Activated naive CD8-positive, alpha-beta T cell treated with anti-CD3 and anti-CD28 coated beads for 36 hours (primary cell): ENCODE measurements at places on chromosomes 2 and 18.

DNA sequence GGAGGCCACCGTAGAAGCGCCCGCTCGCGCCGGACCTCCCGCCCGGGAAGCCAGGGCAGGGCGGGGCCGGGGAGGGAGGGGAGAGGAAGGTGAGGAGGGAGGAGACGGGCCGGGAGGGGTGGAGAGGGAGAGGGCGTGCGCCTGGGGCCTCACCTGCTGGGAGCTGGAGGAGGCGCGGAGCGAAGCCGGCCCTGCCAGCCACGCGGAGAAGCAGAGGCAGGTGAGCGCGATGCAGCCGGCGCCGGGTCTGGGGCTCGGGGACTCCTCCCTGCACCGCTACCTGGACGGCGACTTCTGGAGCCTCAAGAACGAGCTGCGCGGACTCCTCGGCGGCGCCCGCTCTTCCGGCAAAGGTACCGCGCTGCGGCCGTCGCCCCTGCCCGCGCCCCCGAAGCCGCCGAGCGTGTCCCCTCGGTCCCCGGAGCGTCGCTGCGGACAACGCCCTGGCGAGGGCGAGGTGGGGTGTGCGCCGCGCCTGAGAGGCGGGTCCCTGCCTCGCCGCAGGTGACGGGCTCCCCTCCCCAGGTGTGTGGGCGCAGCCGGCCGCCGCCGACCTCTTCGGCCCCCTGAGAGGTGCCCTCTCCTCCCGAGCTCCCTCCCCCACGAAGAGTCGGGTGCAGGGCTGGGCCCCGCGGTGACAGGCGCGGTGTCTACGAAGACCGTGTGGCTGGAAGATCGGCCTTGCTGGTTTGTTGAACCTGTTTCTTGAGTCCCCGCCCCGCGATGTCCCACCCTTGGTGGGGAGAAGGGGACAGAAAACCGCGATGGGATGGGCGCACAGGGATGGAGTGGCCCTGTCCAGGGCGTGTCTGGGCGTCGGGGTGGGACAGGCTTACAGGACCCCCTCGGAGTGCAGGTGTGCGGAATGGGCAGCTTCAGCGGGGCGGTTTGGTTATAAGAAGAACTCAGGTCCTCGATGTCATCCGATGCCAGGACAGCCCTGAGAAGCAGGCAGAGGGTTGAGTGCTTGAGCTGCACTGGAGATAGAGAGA lies at the start of gene ACOXL:
Gene ACOXL, plus strand, starts transcription at position 152 of the 992 bp plus-strand sequence. CDS start 35,817 bp downstream, outside the sequence.
- peak; percentile 25 for DNase-seq

DNA sequence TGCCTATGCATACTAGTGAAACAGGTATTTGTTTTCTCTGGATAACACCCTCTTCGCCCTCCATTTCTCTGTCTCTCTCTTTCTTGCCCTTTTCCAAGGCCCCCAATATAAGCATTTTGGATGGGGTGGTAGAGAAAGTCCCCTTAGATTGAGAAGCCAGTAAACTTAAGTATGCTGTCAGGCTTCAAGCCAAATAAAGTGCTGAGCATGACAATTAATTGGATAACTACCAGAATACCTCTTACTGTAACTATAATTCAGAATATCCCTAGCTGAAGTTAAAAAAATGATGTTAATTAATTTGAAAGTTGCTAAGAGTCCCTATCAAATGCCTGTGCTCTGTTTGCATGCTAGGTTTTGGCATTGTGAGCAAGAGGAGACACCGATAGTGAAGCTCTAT lies 324.8 kb downstream of the PARD3B start:
- no peak for DNase-seq

- DNase-seq: no peak
Observed at GRCh38 chr2:196113061-196113974, 44.7 kb upstream of the DNAH7 start.

DNA sequence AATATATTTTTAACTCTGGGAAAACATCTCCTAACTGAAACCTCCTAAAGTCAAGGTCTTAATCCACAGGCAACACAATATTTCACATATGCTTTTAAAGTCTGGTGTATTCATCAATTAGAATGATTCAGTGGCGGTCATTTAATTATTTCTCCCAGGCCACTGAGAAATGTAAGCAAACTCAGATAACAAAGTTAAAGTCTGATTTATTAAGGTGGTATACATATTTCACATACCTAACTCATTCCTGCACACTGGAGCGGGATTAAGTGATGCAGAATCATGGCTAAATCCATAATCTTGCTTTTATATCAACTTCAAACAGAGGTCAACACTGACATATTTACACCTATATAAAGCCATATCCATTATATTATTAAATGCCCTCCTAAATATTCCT lies 43.7 kb downstream of the FRZB start:
- no peak for DNase-seq

- no peak for DNase-seq
Observed at GRCh38 chr2:144240656-144241339, 279.1 kb downstream of the ZEB2 start.

DNA sequence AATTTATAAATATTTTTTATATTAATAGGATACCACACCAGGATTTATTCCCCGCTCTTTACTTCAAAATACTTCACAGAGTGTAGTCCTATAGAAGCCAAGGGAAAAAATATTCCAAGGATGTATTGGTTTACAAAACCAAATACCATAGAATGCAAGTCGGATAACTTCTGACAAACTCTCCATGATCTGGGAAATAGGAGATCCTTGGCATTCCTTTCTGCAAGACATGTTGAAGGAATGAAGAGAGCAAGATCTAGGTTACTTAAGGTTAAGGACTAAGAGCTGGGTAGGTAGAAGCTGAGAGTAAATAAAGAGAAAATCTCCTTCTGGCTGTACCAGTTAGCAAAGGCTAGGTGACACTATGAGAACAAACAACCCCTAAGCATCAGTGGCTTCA lies 141.2 kb downstream of the LRATD1 start:
- DNase-seq: no peak

DNA sequence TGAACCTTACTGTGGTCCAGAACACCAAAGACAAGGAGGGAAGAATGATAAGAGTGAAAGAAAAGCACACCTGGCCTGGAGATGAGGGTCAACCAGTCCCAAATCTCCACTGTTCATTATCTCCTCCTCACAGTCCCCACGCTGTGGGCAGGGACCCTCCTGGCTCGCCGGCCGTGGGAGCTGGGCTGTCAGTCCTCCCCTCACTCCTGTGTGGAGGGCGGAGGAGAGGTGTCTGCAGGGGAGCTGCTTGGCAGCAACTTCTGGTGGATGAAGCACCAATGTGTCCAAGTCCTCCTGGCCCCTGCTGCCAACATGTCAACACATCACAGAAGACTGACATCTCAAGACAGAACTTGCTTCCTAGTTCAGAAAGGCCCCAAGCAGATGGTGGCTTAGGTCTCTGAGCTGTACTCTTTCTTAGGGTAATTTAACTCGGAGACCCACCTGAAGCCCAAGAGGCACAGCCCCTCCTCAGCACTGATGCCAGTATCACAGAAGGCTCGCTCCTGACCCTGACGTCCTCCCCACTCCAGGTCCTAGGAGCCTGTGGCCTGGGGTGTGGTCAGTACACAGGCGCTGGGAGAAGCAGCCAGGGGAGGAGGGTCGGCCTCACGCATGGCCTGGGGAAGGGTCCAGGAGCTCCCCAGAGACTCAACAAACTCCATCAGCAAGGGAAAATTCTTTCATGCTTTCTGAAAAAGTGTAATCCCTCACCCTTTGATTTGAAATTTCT lies 54.5 kb downstream of the PARD6G start:
- no peak for DNase-seq

- DNase-seq: no peak
Observed at GRCh38 chr2:127426501-127427354, 8.5 kb downstream of the PROC start.

- no peak for DNase-seq
Observed at GRCh38 chr2:203648273-203648672, 58.2 kb upstream of the CD28 start.

DNA sequence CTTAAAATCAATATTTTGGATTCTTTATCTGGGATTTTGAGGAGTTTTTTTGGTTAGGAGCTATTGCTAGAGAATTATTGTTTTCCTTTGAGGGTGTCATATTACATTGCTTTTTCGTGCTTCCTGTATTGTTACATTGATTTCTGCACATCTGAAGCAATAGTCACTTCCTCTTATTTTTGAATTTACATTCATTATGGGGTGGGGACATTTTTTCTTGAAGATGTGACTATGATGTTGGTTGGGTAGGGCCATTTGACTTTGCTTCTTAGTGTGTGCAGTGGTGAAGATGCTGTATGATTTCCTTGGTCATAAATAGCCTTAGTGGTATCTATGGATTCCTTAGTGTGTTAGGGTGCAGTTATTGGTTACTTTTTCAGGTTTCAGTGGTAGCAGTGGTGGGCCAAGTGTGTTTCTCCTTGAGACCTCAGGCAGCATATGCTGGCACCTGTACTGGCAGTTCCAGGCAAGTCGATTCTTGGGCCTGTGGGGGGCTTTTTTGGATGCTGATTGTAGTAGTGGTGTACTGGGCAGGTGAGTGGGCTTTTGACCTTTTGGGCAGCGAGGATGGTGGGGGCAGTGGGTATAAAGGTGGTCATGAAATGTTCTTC lies 61.8 kb downstream of the ARHGAP25 start:
- no peak for DNase-seq

GRCh38 chr2:2107141-2107540 lies 223.9 kb downstream of the MYT1L start:
- DNase-seq: no peak

DNA sequence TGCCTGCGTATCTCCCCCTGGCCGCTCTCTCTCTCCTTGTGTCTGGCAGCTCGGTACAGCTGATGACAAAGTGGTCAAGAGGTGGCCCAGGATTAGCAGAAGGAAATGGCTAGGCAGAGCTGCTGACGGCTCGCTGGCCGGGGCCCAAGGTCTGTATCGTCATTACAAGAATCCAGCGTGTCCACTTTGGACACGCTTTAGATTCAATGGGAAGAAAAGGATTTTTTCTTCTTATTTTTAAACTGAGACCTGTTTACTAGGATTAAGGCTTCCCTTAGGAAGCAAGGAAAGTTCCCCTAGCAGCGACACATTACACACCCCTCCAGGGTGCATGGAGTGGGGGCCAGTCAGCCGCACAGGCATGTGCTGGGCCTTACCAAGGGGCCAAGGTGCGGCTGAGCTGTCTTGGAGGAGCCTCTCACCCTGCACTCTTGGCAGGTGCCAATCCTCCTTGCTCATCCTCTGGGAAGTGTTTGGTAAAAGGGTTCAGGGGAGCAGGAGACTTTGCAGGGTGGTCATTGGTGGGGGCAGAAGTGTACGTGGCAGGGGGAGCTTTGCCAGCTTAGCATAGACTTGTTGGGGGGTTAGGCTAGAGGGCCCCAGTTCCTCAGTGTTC lies 76.8 kb downstream of the POLR1A start:
- no peak for DNase-seq

DNA sequence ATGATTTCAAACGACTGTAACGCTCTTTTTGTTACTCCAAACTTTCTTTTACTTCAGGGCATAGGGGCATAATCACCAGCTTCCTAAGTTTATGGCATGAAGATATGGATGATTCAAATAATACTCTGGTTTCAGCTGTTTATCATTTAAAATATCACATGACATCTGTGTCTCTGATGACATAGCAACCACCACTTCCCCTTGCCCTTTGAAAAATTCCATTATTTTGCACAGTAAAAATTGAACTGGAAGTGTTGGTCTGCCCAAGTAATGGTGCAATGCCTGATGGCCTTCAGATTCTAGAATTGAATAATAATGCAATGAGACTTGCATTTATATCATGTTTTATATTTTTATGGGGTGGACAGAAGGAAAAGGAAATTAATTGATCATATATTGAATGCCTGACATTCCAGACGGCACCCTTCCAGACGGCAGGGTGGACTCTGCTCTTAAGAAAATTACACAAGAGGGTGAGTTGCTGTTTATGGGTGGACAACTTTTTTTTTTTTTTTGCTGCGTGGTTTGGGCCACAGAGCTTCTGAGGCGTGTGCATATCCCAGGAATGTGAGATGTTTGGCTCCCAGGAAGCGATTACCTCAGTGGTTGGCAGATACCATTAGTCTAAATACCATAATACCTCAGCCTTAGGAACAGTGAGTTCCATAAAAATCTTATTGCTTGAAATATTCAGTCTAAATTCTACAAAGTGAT lies 101.7 kb upstream of the ZNF521 start:
- no peak for DNase-seq

- no peak for DNase-seq
Observed at GRCh38 chr18:35646449-35646848, 64.9 kb downstream of the GALNT1 start.

DNA sequence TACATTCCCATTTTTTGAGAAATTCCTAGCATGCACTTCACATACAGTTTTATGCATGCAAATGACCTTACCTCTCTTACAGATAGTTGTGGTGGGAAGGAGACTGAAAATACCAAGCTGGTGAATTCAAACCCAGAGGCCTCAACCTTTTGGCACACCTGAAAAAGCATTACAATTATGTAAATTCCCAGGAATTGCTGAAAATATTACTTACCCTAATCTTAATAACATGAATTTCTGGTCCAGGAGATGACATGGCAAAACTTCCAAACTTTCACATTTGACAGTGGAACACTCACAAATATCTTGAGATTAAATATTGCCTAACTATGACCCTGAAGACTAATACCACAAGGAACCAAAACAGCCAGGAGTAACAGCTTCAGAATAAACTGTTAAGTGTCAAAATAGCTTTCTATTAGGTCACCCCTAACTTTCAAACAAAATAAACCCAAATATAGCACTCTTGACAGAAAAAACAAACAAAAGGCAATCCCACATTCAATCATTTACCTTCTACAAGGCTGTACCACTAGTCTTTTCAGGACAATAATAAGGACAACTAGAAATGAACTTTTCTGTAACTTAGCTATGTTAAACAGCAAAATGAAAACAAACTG lies 10.9 kb upstream of the PEX13 start:
- DNase-seq: no peak

DNA sequence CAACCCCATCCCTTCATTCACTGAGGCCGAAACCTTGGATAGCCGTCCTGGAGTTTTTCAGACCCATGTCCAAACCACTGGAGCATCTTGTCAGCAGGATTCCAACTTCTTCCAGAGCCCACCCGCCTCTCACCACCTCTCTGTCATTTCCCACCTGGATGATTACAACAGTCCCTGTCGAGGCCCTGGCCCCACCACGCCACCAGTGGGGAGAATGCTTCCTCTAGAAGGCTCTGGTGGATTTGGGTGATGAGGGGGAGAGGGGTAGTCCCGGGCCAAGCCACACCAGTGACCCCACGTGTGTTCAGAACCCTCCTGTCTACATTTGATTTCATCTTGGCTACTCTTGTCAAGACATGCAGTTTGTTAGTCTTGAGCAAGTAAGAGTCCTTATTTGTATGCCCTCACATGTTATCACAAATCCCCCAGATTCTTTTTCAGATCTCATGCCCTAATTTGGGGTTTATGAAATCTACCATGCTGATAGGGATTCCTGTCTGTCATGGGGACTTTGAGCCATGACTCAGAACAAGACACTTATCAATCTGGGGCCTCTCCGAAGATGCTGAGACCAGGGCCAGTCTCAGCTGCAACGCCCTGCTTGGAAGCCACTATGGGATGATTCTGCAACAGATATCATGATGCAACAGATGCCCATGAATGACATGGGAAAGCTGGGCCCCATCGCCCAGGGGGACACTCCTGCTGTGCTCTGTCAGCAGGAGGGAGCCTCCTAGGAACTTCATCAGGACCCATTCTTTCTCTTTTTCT lies 186.1 kb downstream of the ZFP36L2 start:
- no peak for DNase-seq

- no peak for DNase-seq
Observed at GRCh38 chr18:69626171-69626570, 225.5 kb downstream of the DOK6 start.

- no peak for DNase-seq
Observed at GRCh38 chr2:15733867-15734673, 142.4 kb downstream of the DDX1 start.
